GOT3 (cell line): ENCODE measurements at places on chromosomes 12 and 14.

DNA sequence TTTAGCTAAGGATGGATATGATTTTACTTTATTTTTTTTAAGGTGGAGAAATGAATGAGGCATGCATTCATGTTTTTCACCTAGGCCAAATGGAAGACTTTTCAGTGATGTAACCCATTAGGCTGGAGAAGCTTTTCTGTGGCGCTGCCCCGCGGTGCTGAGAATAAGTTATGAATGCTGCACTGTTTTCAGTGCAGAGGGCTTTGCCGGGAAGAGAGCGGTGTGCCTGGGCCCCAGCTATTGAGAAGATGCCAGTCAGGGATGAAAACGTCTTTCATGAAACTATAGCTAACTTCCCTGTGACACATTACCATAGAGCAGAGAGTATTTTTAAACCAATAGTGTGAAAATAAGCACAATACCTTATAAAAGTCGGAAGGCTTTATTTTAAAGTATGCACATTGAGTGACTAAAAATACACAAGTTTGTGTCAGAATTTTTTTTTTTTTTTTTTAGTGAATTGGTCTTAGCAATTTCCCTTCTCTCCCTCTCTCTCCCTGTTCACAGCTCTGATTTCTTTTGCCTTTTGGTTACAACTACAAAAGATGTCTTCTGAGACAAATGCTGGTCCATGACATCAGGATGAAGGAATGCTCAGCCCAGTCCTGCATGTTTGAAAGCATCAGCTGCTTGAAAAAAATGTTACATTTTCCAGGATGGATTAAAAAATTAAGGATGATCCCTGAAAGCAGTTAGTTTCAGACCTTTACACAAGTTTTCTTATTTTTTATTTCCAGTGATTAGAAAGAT is 48.3 kb downstream of the NPAS3 start:
- no peak for DNase-seq

DNA sequence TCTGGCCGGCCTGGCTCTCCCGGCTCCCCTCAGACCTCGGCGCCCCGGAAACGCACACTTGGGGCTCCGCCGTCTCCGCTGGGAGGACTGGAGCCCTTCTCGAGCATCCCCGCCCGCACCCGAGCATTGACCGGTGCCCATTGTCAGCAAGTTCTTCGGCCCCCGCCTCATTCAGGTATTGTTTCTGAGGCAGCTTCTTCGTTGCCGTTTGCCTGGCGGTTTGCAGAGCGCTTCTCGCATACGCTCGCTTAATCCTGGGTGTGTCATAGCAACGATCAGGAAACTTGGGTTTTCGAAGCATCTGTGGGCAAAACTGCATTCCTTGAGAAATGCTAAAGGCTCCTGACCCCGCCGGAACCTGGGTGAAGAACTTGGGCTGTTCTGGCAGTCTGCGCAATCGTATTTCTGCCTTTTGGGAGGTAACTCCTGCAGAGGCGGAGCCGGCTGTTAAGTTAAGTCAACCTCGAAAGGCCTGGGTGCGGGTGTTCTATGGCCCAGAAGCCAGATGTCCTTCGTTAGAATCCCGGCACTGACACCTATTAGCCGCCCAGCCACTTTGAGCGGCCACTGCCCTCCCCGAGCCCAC is 518 bp downstream of the GSKIP start:
- DNase-seq, result no peak

DNA sequence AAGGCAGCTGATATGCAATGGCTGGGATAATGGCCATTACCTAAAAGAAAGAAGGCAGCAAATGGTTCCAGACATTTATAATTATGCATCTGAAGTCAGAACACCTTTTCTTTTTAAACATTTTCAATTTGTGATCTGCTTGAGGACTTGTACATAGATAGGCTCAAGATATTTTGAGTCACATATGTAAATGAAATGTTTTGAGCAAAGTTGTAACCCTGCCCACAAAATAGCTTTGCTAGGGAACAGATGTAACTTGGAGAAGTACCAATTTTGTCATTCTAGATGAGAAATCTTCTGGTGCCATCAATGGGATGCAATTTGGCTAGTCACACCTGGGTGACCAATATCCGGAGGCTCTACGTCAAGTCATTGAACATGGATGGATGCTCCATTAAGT is 123.1 kb downstream of the FLRT2 start:
- no peak for DNase-seq

DNA sequence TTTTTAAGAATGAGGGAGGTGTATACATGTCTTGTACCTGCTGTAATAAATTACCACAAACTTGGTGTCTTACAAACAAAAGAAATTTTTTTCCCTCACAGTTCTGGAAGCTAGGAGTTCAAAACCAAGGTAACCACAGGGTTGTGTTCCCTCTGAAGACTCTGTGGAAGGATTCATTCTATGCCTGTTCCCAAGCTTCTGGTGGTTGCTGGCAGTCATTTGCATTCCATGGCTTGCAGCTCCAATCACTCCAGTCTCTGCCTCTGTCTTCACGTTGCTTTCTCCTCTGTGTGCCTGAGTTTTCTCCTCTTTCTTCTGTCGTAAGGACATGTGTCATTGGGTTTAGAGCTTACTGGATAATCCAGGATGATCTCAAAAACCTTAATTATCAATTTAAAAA is 15.4 kb upstream of the ZNF641 start:
- no peak for DNase-seq
